ENCODE measurements at places on chromosomes 5 and 9.

- DNase-seq, result no peak
These were observed 264.1 kb downstream of the GLIS3 start for GRCh38 chr9:4035777-4036176.

DNA sequence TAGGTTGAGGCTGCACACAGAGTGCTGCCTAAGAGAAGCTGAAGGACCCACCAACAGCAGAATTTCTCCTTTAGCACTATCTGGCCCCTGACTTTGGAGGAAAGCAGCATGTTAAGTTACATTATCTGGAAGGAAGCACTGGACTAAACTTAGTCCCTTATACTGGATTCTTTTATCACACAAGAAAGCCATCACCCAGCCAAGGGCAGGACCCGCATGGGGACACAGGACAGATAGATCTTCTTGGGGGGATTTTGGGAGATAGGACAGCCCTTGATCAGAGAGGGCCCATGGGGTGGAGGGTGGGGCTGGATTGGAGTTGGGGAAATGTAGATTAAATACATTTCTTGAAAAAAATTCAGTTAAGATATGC lies 14.4 kb downstream of the ANKRD33B start:
- DNase-seq, result no peak

- no peak for DNase-seq
These were observed 76.4 kb upstream of the SMARCA2 start for GRCh38 chr9:1938675-1939170.

- no peak for DNase-seq
These were observed 4.1 kb downstream of the ASB6 start for GRCh38 chr9:129637673-129638439.

DNA sequence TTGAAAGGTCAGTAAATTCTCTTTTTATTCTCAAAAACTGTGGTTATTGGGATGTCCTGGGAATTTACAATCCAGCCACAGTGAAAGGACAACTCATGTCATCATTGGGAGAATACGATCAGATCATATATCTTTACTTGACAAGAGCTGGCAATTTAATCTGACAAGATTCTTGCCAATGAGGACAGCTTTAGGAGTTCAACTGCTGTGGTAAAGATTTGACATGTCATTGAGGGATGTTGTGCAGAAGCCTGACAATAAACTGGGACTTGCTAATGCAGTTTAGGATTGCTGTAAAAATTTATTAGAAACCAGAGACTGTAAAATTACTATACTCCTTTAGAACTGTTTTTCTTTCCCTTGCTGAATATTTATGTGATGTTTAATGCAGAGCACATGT lies 1131.0 kb downstream of the MAT2B start:
- no peak for DNase-seq

GRCh38 chr5:104733063-104733669 lies 1170.6 kb upstream of the NUDT12 start:
- DNase-seq, result no peak

DNA sequence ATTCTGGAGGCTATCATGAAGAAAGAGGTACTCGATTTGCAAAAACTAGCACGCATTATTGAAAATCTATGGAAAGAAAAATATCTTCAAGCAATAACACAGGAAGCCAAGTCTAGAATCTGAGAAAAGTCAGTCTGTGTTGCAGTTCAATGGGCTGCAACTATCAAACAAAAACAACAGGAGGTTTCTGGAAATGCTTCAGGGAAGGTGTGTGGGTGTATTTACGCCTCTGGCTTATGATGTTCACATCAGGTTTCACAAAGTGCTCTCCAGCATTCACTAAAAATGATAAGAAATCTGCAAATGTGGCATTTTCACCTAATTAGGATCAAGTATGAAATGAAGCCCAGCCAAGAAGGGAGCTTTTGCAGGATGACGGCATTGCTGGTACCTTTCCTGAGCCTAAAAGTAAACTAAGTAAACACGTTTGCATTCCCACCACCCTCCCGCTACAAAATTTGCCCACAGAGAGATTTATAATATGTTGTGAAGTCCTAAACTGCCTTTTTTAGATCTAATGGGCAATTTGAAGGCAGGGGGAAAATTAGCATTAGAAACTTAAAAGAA lies 146.4 kb downstream of the GABRB2 start:
- no peak for DNase-seq

GRCh38 chr5:34045996-34046395 lies 3.0 kb upstream of the C1QTNF3 start:
- DNase-seq, result peak; percentile 49
